NCI-H1417 treated with DMSO at 0.1 percent for 48 hours (cell line): ENCODE measurements at places on chromosomes 7 and 10.

DNA sequence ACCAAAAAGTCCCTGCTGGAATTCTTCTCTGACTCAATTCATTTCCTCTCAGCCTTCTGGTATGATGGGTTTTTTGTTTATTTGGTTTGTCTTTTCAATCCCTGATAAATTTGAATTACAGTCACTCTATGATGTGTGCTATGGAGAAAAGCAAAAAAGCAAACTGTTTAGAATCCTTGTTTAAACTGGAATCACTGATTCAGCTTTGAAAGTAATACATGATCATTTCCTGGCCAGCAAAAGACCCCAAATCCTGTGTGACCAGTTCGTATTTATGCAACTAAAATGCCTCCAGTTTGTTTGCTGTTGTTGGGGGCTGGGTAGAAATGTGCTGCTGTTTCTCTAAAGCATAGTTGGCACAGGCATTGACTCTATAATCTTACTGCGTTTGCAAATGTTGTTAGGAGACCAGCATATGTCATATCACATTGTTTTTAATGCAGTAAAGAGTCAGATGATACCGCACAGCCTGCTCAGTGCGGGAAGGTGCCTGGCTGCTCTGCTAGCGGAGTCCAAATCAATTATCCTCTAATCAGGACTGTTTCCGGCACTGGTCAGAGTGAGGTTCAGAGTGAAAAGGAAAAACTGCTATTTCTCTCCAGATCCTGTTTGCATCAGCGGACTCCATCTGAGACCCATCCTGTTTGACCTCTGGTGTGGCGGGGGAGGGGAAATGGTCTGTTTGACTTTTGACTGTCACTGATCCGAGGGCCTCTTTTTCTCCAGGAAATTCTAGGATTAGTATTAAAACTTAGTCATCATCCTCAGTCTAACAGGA lies 40.6 kb upstream of the ADD3 start:
- DNase-seq = no peak

- no peak for DNase-seq
Measured at GRCh38 chr10:17238445-17239291, 10.6 kb downstream of the VIM start.

DNA sequence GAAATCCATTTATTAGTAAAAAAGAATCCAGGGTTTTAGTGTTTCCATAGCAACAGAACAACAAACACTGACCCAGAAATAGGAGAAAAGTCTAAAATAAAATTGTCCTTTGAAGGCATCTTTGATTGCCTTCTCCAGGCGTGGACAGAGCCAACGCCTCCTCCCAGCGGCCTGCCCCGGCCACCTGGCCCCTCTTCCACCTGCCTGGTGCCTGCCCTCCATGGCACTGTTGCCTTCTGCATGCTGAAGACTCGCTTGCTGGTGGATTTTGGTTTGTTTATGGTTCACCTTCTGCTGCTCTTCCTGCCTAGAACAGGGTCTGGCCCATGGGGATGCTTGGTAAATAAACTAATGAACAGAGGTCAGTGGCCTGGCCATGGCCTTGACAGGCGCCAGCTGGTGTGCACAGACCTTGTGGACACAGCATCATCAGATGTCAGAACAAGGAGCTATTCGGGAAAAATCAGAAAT lies 107.4 kb downstream of the DYNC2I1 start:
- DNase-seq = no peak

DNA sequence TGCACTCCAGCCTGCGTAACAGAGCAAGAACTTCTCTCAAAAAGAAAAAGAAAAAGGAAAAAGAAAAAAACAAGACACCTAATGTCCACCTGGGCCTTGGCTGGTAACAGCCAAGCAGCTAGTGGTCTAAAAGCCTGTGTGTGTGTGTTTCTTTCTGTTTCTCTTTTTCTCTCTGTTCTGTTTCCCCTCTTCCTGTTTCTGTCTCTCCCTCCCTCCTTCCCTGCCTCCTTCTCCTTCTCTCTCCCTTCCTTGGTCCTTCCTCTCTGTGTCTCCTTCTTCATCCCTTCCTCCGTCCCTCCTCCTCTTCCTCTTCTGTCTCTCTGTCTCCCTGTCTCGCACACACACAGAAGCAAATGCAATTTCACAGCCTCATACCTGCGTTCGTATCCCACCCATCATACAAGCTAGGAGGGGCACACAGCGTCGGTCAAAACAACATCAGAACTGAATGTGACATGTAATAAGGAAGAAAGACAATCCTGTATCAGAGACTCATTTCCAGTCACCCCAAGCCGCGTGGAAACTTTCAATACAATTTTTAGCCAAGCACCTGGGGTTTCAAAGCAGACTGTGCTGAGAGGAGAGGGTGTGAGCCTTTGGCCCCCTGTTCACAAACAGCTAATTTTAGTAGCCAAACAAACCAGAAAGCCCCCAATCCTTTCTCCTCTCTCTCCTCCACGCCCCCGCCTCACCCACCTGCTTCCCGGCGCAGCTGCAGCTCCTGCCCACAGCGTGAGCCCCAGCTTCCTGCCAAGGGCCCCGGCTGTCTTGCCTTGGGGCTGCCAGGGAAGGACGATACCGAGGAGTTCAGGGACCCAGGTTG lies 50.2 kb upstream of the GNA12 start:
- no peak for DNase-seq

GRCh38 chr7:128742206-128742605 lies 3.0 kb downstream of the CALU start:
- DNase-seq = no peak

DNA sequence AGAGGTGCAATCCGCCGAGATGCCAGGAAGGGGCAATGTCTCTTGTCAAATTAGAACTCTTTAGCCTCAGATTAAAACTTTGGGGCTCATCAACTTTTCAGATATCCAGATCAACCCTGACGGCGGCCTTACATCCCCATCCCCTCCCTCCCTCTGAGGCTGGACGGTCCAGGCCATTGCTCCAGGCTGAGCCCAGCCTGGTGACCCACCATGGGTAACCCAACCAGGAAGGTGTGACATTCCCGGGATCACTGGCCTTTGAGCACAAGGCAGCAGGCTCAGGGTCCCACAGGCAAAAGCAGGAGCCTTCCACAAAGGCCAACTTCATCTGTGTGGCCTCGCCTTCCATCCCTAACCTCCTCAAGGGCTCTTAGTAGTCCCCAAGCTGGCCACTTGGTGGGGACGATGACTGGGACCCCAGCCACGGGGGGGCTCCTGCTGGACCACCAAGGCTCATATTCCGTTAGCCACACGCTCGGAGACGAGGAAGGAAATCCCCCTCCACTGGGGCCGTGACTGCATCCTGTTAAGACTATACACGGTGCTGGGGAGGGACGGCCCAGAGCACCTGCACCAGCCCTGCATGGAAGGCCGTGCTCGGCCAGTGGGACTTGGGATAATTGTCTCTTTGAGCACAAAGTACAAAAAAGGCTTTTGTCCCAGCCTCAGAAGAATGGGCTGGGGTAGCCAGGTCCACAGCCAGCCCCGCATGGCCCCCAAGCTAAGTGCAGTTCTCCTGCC lies 62.8 kb downstream of the ZRANB1 start:
- no peak for DNase-seq

DNA sequence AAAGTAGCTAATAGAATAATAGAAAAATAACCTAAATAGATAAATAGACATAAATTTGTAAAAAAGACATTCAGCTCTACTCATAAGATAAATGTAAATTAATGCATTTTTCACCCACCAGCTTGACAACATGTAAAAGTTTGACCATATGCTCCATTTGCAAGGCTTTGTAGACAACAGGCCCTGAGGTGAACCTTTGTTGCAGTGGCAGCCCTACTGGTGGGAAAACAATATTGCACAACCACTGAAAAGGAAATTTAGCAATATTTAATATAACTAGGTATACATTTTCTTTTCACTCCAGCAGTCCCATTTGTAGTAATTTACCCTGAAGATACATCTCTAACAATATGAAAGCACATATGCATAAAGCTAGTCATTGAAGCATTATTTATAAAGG lies 39.0 kb upstream of the ADRA2A start:
- DNase-seq = no peak

- no peak for DNase-seq
Measured at GRCh38 chr7:20778063-20778721, 8.5 kb downstream of the SP8 start.

DNA sequence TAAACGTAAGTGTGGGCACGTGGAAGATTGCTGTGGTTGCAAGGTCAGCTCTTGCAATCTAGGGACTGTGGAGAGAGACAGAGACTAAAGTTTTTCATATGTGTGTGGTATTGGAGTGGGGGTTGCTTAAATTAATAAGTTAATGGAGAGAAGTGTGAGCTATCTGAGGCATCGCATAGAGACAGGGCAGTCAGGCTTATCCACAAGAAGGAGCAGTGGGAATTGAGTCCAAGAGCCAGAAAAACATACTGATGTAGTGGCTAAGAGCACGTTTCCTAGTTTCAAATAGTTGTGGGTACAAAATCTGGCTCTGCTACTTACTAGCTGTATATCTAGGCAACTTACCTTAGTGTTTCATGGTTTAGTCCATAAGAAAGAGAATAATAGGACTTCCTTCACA lies 65.8 kb downstream of the SORCS3 start:
- no peak for DNase-seq

- no peak for DNase-seq
Measured at GRCh38 chr7:133753513-133753912, 373.6 kb upstream of the LRGUK start.

- no peak for DNase-seq
Measured at GRCh38 chr10:28952523-28952922, 275.2 kb downstream of the BAMBI start.

DNA sequence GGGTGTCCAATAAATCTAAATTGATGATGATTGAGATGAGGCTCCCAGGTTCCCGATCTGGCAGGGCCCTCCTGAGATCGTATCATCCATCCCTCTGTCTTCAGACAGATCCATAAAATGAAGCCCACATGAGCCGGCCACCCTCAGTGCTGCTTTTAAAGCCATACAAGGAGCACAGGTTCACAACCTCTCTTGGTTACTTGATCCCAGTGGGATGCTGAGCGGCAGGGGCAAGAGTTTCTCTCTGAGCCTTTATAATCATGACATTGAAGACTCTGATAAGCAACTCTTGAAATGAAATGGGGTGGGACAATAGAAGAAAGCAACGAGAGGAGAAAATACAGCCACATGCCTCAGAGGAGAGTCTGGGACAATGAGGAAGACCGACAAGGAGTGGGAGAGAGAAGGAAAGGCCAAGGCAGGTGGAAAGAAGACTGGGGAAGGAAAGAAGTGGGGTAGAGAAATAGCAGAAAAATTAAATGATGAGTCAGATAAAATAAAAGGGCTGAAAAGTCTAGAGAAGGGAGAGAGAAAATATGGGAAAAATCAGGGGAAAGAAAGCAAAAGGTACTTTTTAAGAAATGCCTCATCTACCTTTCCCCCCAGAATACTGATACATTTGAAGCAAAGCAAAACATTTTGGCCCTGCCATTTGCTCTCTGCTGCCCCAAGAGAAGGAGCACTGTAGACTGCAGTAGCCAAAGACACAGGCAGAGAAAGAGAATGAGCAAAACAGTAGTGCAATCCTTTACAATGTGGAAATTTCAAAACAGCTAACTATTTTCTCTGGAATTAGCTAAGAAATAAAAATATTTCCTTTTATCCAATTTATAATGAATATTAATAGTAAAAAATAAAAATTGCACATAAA lies 14.6 kb downstream of the GBX1 start:
- no peak for DNase-seq

DNA sequence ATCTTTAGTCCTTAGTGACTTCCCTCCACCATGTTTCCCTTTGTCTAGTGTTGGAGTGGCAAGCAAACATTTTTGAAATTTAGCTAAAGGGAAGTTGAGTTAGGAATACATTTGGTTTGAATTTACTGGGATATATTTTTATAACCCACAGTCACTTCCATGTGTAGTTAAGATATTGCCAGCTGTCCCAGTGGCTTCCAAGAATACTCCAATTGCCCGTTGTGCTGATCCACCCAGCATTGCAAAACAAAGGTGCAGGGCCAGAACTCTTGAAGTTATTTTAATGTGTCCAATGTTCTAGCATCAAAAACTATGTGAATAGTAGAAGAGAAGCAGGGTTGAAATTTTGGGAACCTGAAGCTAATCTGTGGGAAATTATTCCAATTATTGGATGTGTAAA lies 2.5 kb upstream of the P4HA1 start:
- no peak for DNase-seq

DNA sequence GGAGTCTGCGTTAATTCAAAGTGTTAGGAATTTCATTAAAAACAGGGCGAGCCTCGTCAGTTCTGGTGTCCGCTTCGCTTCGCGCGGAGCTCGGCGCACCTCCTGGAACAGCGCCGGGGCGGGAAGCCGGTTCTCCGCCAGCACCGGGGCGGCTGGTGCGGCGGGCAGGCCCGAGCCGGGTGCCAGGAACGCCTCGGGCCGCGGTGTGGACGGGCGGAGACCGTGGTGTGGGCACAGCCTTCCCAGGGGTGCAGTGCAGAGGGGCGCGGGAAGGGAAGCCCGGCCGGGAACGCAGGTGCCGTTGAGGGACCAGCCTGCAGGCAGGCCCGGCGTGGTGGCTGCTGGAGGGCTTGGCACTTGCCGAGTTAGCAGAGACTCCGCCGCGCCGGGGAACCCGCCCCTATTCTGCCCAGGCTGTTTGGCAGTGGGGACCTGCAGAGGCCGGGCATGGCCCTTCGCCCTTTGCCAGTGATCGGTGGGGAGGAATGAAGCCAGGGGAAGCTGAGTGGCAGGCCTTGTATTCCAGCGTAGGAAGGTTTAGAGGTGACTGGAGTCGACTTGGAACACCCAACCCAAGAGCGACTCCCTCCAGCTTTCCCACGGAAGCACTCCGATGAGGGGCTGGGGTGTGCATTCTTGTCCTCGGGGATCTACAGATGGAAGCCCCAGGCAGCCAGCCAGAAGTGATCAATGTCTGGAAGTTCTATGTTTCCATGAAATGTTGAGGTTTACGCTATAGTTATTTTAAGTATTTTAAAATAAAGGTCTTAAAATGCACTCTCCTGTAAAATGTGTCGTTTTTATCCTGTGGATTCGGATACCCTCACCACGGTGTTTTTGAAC lies 945 bp upstream of the RHEB start:
- DNase-seq = no peak

GRCh38 chr10:67302701-67303100 lies 376.9 kb downstream of the LRRTM3 start:
- no peak for DNase-seq

DNA sequence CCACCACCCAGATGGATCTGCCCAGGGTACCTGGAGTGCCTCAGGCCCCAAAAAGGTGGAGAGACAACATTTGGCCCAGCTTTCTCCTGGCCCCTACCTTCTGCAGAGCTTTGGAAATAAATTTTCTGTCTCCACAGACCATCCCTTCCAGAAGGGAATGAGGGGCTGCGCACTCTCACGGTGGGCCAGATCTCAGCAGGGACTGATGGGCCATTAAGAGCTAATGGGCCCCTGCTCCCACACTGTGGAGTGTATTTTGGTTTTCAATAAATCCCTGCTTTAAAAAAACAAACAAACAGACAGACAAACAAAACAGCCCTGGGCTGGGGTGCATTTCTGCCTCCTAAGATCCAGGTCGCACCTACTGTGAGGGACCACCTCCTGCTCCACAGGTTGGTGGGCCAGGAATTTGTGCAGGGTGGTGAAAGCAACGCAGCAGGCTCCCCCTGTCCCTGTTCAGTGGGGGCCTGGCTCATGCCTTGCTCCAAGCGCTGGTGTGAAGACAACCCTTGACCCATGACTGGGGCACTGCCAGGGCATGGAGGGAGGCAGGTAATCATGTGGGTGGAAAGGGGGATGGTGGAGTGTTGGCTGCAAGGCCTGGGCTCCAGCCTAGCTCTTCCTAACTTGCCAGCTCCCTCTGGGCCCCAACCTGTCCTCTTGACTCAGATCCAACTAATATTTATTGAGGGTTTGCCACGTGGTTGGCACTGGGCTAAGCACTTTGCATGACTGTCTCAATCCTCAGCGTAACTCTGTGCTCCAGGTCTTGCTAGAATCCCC lies 88.5 kb downstream of the COL13A1 start:
- no peak for DNase-seq
